ENCODE measurements at places on chromosomes 11 and 22. TPM values are rescaled to one million over a fixed set of nuclear protein-coding genes. Genes with fewer than 3 reads are reported as not detected.

The C11orf16 gene
- polyA plus RNA-seq = not detected

The RFPL3 gene
- not detected for polyA plus RNA-seq

The C11orf86 gene
- polyA plus RNA-seq = 0.34 TPM

The SMDT1 gene
- polyA plus RNA-seq = 143 TPM

The INPP5J gene
- polyA plus RNA-seq = 5.6 TPM

The NAALAD2 gene
- 20.8 TPM for polyA plus RNA-seq

The OR8G1 gene
- not detected for polyA plus RNA-seq

The YPEL4 gene
- polyA plus RNA-seq = 4.1 TPM

The CEP126 gene
- polyA plus RNA-seq = 1.8 TPM

The POU2AF2 gene
- polyA plus RNA-seq = 0.89 TPM

The ASRGL1 gene
- polyA plus RNA-seq = 20.4 TPM

The MMP1 gene
- polyA plus RNA-seq = 8.4 TPM

The TCN2 gene
- 39.3 TPM for polyA plus RNA-seq

The GDPD5 gene
- 6.3 TPM for polyA plus RNA-seq
